ENCODE measurements at places on chromosomes 2 and 18. TPM values are rescaled to one million over a fixed set of nuclear protein-coding genes. Genes with fewer than 3 reads are reported as not detected.

The CCDC141 gene
- total RNA-seq: 90.3 TPM

The KCNJ13 gene
- 3.0 TPM for total RNA-seq

The CHST9 gene
- total RNA-seq: 19.5 TPM

The DNER gene
- 0.43 TPM for total RNA-seq

The SPHKAP gene
- 0.03 TPM for total RNA-seq

The UGT1A5 gene
- 2.0 TPM for total RNA-seq

The SIX2 gene
- total RNA-seq: not detected

The ACTG2 gene
- 2,669 TPM for total RNA-seq

The ALPP gene
- not detected for total RNA-seq

The MAP3K19 gene
- not detected for total RNA-seq

The RGPD3 gene
- 0.14 TPM for total RNA-seq

The LONRF2 gene
- total RNA-seq: 11.2 TPM

The C2orf72 gene
- total RNA-seq: 34.2 TPM

The IL18RAP gene
- 1.6 TPM for total RNA-seq

The CHRNG gene
- not detected for total RNA-seq

The ANKRD62 gene
- total RNA-seq: not detected

The ABCB6 gene
- 65.8 TPM for total RNA-seq

- no peak for DNase-seq
These were observed 141.2 kb downstream of the TRIB2 start for GRCh38 chr2:12857891-12858290.

DNA sequence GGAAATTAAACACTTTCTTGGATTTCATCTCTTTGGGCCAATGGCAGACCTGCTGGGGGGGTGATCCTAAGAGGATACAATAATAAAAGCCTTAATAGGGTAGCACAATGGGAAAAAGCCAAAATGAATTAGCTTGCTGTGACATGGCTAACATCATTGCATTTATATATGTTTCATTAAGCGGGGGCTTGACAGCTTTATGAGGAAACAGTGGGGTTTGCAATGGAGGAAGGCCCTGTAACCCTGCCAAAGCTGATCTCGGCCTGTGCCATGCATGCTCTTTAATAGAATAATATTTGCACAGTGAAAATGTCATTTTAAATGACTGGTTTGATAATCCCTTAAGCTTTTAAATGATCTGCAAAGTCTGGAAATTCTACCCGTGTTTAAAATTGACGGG is 291.5 kb downstream of the SLC4A3 start:
- DNase-seq: no peak

GRCh38 chr2:96760036-96760985 is at the start of gene CNNM4:
CNNM4 (plus strand) TSS chr2:96760902; CDS start chr2:96761000, 98 bp downstream.
- peak; percentile 96 for DNase-seq

GRCh38 chr2:238139196-238140039 is 950 bp downstream of the KLHL30 start:
- DNase-seq: no peak

- no peak for DNase-seq
These were observed 8.3 kb upstream of the DNAH7 start for GRCh38 chr2:196076778-196077568.

- DNase-seq: peak; percentile 36
These were observed 137.5 kb downstream of the TPO start for GRCh38 chr2:1550658-1551316.

DNA sequence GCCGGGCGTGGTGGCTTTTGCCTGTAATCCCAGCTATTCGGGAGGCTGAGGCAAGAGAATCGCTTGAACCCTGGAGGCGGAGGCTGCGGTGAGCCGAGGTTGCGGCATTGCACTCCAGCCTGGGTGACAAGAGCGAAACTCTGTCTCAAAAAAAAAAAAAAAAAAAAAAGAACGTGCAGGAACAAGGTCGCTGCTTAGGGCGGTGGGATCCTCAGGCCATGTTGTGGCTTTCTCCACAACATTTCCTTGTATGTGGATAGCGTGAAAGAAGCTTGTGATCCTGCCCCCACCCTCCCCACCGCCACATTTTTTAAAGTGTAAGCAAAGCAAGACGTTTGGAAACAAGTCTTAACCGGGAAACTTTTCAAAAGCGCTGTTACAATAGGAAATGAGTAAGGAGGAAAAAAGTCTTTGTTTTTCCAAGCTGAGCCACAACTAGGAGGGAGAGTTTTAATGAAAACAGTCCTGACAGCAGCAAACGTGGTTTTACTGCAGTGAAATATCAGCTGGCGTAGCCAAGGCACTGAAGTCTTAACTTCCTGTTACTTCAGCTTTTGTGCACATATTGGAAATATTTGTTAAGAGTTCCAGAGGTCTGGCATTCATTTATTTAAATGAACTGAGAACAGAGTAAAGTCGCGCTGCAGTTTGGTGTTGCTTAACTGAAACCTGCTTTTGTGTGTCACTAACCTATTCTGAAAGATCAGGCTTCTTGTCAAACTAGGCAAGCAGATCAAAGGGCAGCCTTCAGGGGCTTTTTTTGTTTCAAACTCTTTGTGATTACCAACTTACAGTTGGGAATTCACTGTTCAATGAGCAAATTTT is 3.8 kb downstream of the TGIF1 start:
- peak; percentile 65 for DNase-seq

DNA sequence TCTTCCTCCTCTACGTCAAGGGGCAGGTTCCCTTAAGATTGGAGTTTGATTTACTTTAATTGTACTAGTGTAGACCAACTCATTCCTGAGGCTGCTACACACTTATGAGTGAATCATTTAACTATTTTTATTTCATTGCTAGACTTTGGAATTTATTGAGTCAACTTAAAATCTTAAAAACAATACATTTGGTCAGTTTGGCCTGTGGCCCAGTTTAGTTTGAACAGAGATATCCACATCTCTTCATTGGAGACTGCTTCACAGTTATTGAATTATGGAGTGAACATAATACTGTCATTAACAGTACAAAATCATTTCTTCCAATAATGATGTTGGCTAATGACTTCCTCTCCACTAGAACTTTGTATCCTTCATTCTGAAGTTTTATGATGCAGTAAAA is 34.5 kb upstream of the STPG4 start:
- no peak for DNase-seq

- DNase-seq: no peak
These were observed 96.2 kb upstream of the RMP24 start for GRCh38 chr18:35876243-35876642.

DNA sequence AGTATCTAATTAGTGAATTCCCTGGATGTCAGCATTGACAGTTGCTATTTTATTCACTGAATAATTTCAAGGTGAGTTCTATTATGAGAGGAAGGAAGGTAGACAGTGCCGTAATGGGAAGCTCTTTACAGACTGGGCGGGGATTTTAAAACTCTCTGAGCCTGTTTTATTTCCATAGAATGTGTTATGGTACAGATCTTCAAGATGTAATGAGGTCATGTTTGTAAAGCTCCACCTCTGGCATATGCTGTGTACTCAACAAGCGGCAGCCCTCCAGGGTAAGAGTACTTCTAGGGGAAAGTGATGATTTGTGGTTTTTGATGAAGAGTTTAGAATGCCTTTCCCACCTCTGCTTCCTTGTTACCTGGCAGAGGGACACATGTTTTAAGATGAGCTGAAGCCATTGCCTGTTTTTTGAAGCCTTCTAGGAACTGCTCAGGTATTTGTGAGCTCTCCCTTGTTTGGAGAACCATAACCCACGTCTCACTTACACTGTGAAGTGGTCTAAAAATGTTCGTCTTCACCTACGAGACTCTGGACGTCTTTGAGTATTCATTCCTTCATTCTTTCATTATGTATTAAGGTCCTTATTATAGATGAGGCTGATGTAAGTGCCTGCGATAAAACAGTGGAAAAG is 251.2 kb downstream of the PTGR3 start:
- no peak for DNase-seq

GRCh38 chr2:55871637-55872036 is 51.9 kb downstream of the EFEMP1 start:
- no peak for DNase-seq

DNA sequence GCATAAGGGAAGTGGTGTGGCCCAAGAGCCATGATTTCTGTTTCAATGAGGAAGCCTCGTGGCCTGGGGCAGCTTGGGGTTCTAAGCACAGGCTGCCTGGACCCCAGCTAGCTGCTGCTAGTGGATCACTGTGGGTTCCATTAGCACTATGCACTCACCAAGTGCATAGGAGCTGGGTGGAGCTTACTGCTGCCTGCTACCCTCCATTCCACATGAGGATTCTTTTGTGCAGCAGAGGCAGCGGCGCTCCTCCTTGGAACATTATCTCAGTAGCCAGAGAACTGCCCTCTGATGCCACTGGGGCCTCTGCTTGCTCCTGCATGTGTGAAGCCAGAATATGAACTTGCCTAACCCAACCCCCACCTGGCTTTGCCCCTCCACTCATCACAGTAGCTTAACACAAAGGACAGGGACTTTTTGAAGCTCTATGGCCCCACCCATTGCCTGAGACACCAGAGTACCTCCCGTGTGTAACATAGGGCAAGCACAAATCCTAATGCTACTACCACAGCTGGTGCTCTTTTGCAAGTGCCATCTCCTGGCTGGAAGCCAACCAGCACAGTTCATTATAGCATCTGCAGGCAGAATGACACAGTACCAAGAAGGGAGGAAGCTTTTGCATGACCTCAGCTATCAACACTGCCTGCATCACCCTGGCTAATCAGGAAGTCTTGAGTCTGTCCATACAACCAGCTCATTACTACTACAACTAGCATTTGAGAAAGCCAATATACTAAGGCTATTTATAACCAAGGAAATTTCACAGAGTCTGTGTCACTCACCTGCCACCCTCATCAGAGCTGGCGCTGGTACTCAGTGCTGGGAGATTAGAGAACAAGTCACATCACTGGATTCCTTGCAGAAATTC is 297.0 kb upstream of the GULP1 start:
- no peak for DNase-seq

DNA sequence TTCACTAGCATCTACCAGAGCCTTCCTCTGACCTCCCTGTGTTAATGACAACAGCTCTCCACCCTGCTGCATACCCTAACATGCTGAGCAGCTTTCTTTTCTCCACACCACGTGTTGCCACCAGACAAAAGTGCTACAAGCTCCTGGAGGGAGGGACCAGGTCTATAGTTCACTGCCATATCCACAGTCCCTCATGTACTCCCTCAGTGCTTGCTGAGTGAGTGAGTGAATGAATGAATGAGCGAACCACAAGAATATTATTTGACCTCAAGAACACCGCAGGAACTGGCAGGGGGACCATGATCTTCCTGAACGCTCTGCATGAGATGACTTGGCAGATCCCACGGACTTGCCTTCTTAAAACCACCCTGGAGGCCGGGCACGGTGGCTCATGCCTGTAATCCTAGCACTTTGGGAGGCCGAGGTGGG is 47.4 kb upstream of the CAB39 start:
- no peak for DNase-seq

- no peak for DNase-seq
These were observed 134.8 kb downstream of the EIPR1 start for GRCh38 chr2:3242747-3243369.

DNA sequence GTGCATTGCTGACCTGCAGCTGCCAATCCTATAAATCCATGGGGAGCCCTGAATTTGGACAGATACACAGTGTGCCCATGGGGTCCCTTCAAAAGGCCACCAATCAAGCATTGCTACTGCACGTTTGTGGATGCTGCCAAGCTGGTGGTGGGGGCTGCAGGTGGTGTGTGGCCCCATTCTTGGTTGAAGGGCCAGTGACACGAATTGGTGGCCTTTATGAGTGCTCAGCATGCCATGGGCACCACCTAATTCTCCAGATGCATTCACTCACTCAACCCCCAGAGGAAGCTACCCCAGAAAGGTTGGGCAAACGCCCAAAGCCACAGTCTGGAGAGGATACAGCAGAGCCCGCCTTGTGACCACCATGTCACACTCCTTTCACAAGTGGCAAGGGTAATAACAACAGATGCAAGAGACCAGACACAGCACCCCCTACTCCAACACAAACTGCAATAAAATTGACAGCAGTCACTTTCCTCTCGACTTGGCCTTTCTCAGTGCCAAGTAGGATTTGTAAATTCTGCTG is 27.1 kb downstream of the MC2R start:
- DNase-seq: no peak

- DNase-seq: no peak
These were observed 879.0 kb downstream of the DSC3 start for GRCh38 chr18:30163573-30163972.

DNA sequence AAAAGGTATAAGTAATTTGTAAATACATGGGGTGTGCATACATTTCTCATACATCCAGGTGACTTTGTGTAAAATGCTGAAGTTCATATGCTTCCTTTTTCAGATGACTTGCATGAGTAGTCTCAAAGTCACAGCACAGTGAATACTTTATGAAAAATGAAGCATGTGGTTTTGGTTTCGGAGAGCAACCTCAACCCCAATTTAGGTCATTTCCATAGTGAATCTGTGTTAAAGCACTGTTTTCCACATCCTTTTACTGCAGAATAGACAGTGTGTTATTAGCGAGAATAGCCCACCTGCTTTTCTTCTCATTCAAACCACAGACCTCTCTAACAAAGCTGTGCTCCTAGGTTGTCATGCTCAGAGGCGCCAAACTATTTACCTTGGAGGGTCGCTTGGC is 204.4 kb upstream of the RASGRP3 start:
- no peak for DNase-seq

- no peak for DNase-seq
These were observed 7.2 kb upstream of the PROC start for GRCh38 chr2:127410871-127411652.

DNA sequence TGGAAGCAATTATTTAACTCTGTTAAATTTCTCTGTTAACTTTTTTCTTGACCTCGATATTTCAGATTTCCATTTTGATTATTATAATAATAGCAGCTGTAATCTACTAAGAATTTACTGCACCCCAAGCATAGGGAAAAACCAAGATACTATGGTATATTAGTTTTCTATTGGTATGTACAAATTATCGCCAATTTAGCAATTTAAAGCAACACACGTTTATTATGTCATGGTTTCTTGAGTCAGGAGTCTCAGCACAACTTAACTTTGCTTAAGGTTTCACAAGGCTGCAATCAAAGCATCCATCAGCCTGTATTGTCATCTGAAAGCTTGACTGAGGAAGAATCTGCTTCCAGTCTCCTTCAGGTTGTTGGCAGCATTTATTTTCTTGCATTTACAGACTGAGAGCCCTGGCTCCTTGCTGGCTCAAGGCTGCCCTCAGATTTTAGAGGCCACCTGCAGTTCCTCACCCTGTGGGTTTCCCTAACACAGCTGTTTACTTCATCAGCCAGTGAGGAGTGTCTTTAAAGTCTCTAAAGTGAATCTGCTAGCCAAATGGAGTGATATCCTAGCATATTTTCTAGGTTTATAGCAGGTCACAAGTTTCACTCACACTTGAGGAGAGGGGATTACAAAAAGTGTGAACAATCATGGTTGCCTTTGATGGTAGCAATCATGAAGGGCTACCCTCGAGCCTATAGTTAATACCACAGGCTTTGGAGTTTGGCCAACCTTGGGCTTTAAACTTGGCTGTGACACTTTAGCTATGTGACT is 4.4 kb upstream of the VPS54 start:
- DNase-seq: no peak

- no peak for DNase-seq
These were observed 32.4 kb downstream of the MRPS9 start for GRCh38 chr2:105070010-105070865.
